SK-N-SH (cell line): ENCODE measurements at places on chromosomes 3 and 15.

DNA sequence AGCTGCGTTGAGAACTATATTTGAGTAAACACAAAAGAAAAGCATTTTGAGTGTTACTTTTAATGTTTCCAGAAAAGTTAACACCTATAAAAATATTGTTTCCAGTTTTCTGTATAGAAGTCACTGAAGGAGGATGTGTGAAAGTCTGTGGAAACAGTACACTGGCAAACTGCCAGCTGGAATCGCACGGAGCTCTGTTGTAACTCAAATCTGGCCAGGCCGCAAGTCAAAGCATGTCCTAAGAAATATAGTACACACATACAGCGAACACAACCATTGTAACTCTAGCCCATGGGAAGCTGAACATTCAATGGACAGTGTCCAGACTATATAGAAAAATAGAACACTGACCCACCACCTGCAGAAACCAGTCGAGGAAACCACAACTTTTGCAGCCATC is 657.2 kb downstream of the FHIT start:
- no peak for DNase-seq

- DNase-seq, result no peak
These were observed 7.5 kb downstream of the SOX2 start for GRCh38 chr3:181718987-181719911.

DNA sequence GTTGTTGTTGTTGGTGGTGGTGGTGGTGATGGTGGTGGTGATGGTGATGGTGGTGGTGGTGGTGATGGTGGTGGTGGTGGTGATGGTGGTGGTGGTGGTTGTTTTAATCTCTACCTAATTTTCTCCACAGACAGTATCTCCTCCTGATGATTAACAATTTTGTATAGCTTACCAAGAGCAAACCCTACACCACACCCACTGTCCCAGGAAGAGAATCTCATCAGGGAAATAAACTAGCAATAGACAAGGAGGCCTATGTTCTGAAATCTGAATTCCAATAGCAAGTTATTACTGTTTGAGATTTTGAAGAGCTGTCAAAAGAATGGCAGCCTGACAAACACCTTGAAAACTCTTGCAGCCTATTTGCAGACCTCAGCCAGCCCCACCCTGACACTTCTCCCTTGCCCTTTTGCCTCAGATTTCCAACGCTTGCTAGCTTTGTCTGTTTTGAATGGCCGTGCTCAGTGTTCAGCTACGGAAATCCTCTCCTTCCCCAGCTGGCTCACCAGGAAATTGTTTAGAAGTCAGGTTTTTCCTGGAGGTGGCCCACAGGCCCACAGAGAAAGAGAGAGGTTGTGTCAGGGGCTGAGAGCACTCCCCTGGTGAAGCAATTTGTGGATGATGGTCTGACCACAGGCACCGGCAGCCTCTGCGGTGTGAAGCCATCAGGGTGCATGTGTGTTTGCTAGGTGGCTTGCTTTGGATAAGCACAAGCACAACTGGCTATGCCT is 101.6 kb downstream of the MAGI1 start:
- DNase-seq, result no peak

GRCh38 chr3:10263646-10264363 is 15.5 kb downstream of the TATDN2 start:
- DNase-seq, result peak; percentile 75

DNA sequence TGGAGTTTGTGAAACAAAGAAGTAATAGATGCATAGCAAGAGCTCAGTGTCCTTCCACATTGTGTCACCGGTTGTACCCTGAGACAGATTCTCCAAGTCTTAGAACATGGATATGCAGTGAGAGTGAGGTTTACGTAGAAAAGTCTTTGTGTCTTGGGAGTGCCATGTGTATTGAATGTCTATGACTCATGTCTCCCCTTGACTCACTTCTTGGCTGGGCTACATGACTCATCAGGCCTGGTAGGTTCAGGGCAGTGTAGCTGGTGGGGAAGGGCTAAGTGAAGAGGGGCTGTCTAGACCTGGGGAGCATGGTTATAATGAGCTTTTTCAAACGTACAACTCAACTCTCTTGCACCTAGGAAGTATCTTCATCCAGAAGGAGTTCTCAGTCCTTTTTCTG is 167.4 kb downstream of the GAP43 start:
- DNase-seq, result peak; percentile 42

- DNase-seq, result peak; percentile 77
These were observed 1.1 kb downstream of the BAHD1 start for GRCh38 chr15:40441565-40442531.

DNA sequence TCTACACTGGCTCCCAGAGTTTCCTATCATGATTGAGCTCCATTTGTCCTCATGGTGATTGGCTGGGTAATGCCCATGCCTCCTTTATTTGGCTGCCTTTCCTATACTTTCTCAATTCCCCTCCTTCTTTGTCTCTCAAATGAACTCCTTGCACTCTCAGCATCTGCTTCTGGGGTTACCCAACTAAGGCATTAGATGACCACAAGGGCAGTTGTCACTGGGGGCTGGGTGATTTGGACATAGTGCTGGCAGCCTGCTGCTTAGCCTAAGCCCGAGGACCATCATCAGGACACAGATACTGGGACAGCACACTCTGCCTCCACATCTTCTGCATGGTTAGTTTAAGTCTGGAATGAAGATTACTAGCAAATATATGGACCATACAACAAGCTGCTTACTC is 49.2 kb upstream of the LRRFIP2 start:
- no peak for DNase-seq

DNA sequence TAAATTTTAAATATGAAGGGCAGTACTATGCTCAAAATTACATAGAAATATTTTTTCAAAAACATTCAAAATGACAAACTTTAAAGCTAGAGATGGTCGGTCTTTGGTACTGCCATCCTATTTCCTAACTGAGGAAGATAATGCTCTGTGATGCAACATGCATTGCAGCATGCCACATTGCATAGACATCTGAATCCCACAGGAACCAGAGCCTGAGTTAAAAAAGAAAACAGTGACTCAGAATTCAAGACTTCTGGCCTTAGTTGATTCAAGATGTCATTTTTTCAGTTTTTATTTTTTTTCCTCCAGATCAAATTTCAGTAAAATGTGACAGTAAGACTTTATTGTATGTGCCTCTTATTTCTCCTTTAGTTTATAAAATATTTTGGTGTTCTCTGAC is 33.1 kb downstream of the TP63 start:
- no peak for DNase-seq

- peak; percentile 30 for DNase-seq
These were observed 6.9 kb upstream of the FOXB1 start for GRCh38 chr15:59997070-59997701.

GRCh38 chr15:65189102-65189740 is 4.1 kb upstream of the CLPX start:
- peak; percentile 80 for DNase-seq

- no peak for DNase-seq
These were observed 55.8 kb downstream of the COL6A6 start for GRCh38 chr3:130572769-130573168.

DNA sequence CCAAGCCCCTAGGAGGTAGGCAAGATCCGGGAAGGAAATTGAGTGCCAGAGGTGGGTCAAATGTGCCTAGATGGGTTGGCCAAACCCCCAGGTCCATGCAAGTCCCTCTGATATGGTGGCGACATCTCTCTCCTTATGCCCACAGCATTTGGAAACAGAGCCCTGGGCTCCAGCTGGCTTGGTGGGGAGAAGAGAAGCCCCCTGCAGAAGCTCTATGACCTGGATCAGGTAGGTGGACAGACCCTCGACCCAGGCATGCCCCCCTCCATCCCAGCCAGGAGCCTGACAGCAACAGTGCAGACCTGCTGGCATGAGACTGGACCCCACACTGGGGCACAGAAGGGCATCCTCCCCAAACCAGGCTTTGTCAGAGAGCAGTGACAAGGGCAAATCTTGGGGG is 12.2 kb downstream of the CHST13 start:
- no peak for DNase-seq

DNA sequence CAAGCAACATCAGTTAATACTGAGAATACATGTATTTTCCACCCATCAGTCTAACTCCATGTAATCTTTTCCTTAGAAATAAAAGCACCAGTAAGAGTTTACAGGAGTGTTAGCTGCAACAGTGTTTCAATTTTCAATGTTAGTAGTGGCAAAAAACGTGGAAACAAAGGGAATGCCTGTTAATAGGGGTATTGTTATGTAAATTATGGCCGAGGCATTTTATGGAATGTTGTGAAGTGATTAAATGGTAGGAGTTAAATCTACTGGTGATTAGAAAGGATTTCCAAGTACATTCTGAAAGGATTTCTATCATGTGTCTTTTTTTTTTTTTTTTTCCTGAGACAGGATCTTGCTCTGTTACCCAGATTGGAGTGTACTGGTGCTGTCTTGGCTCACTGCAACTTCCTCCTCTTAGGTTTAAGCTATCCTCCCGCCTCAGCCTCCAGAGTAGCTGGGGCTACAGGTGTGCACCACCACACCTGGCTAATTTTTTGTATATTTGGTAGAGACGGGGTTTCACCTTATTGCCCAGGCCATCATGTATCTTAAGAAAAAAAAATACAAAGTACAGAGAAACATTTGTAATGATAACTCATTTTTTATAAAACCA is 6.6 kb downstream of the ATP6V1A start:
- DNase-seq, result no peak

GRCh38 chr3:129965937-129966336 is 8.6 kb upstream of the TRH start:
- no peak for DNase-seq

DNA sequence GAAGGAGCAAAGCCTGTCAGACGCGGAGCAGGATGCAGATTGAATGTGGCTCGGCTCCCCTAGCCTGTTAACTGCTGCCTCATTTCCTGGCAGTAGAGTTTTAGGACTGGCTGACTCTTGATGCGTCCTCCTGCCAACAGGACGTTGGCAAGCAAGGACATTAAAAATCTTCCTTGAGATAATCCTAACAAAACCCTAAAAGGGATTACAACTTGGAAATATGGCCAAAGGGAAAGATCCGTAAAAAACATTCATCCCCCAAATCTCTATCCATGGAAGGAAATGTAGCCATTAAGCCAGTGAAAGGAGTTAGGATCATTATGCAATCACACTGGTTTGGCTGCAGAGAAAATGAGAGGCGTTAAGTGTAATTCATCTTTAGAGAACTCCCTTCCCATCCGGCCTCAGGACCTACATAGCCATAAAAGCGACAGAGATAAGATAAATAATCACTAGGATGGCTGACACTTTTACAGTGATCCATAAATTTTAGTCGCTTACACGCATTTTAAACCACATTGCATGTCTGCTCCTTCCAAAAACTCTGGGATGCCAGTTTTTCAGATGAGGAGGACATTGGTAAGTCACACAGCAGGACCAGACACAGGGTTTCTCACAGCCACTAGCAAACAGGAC is 44.5 kb upstream of the C3orf80 start:
- DNase-seq, result peak; percentile 17

GRCh38 chr3:126056088-126056487 is 27.8 kb downstream of the SLC41A3 start:
- peak; percentile 2 for DNase-seq

DNA sequence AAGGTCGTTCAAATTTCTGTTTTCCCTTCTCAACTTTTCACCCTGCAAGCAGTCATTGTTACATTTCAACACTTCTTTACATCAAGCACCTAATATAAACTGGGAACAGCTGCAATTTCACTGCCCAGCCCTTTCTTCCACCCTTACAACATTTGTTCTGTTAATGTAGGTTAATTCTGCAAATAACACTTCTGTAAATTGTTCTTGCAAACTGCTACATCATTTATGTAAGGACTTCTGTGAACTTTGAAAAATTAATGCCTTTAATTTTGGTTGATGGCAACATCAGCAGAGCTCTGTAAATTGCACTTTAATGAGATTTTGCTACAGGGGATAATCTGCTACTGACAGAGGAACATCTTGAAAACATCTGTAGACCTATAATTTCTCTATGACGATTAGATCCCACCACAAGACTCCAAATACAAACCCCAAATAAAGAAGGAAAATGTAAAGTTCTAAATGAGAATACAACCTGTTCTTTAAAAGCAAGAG is 93.5 kb downstream of the ZIC4 start:
- DNase-seq, result peak; percentile 11

DNA sequence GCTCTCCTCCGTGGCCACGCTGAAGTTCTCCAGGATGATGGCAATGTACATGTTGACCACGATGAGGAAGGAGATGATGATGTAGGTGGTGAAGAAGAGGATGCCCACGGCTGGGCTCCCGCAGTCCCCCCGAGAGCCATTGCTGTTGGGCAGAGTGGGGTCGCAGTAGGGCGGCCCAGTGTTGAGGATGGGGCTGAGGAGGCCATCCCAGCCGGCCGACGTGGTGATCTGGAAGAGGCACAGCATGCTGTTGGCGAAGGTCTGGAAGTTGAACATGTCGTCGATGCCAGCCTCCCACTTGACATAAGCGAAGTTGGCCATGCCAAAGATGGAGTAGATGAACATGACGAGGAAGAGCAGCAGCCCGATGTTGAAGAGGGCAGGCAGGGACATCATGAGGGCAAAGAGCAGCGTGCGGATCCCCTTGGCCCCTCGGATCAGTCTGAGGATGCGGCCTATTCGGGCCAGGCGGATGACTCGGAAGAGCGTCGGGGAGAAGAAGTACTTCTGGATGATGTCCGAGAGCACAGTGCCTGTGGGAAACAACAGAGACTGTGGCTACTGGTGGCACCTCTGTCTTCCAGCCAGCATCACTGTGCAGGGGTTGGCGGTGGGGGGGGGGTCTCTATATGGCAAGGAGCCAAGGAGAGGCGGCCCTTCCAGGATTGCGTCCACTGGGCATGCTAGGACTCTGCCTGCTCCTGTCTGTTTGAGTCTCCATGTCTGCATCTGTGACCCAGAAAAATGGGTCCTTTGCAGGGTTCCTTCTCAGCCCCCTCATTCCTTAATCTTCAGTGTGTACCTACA is 55.1 kb downstream of the EXOG start:
- no peak for DNase-seq

DNA sequence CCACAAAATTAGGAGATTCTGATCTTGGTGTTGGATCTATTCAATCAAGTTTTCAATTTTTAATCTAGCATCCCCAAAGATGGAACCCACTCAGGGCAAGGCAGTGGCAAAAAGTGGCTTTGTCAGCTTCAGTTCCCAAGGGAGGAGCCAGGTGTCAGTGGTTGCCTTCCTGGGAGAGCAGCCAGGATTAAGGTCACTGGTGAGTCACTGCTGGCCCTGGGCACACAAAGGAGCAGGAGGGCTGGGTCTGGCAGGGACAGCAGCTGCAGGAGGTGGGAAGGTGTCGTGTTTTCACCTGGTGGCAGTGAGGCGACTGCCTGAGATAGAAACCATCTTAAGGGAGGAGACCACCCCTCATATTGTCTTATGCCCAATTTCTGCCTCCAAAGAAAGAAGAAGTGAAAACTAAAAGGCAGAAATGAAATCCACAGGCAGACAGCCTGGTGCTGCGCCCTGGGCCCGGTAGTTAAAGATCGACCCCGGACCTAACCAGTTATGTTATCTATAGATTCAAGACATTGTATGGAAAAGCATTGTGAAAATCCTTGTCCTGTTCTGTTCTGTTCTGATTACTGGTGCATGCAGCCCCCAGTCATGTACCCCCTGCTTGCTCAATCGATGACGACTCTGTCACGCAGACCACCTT is 5.9 kb upstream of the KLHL25 start:
- DNase-seq, result no peak

DNA sequence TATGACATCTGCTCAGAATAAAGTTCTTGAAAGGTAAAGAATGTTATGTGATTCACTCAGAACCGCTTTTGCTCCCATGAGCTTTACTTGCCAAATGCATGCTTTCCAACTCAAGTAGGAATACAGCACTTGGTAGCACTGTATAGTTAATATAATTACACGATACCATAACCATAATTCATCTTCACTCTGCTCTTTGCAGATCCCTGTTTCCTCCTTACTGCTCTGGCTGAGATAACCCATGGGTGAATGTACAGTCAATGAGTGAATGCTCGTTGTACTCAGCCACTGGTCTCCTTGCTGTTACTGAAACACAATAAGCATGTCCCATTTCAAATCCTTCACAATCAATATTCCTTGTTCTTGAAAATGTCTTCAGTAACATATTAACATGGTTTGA is 550.0 kb downstream of the FGF12 start:
- no peak for DNase-seq
